NCI-H510A (cell line): ENCODE measurements at places on chromosomes 12 and 14.
A peak's percentile ranks its signal among the peaks of the same experiment; 100 is the strongest.

GRCh38 chr14:58119381-58119780 is 32.6 kb downstream of the ARMH4 start:
- DNase-seq = no peak

- DNase-seq = peak; percentile 10
These were observed 165.8 kb downstream of the CALM1 start for GRCh38 chr14:90562652-90563051.

GRCh38 chr12:19778797-19779196 is 339.5 kb downstream of the AEBP2 start:
- DNase-seq = no peak

DNA sequence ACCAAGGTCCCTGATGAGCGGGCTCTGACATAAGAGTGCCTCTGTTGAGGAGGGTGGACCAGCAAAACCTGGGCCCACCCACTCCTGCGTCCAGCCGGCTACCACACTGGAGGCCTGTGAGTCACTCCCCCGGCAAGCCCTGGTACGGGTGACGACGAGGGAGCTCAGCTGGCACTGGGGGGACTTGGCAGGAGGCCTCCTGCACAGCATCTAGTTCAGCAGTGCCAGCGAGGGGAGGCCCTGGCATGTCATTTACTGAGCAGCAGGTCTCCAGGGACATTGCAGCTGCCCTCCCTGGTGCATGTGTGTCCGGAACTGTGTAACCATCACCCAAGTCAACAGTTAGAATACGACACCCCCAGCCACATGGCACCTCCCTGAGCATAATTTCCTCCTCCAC is 24.4 kb downstream of the CD9 start:
- DNase-seq = no peak

DNA sequence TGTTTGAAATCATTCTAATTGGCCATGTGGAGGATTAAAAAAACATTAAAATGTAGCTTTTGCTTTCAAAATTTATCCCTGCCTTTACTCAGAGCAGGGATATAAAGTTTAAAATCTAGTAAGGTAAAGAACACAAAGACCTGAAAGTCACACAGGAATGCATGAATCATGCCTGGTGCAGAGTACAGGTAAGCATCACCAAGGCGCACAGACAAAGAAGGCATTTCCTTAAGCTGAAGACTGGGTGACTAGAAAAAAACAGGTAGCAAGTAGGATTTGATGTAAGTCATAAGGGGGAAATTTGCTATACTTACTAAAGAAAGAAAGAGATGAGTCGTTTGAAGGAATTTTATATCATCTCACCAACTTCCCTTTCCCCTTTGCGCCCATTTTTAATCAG is 405.6 kb downstream of the GXYLT1 start:
- no peak for DNase-seq

DNA sequence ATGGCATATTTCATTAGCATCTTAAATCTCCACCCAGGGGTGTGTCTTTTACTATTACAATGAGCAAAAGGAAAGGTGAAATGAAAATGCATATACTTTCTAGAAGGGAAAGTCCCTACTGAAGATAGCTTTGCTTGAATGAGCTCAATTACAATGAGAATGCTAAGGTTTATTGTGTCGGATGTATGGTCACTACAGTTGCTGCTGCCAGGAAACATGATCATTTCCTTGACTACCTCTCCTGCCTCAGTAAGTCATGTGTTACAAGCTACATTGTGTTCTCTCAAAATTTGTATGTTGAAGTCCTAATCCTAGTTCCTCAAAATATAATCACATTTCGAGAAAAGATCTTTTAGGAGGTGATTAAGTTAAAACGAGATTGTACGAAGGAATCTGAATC is 322.2 kb downstream of the MDGA2 start:
- DNase-seq = no peak

DNA sequence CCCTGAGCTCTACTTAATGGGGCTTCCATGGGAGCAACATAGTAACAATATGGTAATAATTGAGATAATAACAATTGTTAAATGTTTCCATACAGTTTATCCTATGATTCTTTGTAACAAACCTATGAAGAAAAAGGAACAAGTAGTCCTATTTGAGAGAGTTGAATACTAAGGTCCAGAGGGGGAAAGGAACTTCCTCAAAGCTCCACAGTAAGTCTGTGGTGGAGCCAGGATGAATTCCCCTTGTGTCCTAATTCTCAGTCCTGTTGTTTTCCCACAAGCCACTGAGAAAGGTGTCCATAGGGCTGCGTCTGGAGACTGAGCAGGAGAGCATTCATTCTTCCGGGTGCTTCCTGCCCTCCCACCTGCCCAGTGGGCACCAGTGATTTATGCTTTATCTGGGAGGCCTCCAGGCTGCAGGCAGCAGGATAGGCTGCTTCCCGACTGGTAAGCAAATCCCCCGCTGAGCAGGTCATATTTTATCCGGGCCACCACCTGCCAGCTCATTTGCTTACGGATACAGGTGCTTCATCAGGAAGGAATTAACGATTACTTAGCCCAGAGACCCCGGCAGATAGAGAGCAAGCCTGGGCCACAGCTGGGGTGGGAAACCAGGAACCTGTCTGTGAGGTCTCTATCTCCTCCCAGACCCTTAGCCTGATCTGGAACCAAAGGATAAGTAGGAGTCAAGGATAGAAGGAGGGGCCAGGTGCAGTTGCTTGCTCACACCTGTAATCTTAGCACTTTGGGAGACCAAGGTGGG is 33.9 kb upstream of the FAM222A start:
- DNase-seq = peak; percentile 89

DNA sequence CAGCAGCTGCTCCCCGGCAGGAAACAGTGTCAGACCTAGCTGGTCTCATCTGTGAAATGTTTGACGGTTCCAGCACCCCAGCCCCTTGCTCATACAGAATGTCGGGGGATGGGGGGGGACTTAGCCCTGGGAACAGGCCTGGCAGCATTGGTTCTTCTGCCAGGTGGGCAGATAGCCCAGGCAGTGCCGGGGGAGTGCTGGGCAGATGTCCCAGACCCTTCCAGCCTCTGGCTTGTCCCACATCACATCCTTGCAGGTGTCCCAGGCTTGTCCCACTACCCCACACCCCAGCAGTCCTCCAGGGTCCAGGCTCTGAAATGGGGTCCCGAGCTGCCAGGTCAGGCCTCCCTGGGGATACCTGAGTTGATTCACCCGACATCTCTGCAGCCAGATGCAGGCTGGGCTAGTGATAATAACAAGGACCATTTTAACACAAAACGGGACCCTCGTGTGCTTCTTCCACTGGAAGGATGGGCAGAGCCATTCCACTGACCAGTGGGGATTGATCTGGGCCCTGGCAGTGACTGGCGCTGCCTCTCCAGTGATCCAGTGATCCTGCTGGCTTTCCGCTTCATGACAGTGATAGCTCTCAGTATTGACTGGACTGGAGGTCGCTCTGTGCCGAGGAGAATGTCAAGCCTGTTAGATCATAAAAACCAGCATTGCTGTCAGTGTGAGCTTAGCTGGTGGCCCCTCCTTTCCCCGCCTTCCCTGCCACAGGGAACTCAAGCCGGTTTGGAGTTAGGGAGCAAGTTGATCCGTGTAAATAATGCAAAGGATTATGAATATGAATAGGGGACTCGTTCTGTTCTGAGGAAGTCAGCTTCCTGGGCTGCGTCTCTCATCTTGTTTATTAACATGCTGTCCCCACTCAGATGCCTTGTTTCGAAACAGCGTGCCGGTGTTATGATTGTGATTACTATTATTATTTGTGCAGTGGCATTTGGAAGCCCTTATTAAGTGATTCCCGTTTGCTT is 180.6 kb downstream of the AACS start:
- DNase-seq = no peak

DNA sequence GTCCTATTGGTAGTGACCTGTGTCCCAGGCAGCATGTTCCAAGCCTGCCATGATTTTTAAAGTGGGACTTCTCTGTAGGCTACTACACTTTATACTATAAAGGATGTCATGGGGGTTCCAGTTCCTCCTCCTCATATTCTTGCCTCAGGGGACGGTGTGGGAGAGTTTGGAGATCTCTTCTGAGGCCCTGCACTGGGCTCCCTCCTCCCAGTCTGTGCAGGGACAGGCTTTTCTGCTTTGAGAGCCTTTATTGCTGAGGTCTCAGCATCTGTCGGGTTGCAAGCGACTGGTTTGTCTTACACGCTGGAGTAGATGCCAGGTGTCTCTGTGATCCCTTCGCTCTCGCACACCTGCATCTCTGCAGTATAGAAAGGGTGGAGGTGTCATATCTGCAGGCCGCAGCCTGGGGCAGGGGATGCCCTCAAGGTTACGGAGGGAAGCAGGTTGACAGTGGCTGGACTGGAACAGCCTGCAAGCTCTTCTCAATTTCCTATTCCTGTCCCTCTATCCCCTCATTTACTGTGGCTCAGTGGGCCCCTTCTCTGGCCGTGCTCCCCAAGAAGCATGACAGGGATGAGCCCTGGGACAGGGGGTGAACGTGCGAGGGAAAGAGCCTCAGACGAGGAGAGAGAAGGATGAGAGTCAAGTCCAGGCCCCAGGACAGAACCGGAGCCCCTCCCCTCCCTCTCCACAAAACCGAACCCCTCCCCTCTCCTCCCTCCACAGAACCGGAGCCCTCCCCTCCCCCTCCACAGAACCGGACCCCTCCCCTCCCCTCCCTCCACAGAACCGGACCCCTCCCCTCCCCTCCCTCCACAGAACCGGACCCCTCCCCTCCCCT is 51.3 kb downstream of the SLC6A12 start:
- peak; percentile 75 for DNase-seq

DNA sequence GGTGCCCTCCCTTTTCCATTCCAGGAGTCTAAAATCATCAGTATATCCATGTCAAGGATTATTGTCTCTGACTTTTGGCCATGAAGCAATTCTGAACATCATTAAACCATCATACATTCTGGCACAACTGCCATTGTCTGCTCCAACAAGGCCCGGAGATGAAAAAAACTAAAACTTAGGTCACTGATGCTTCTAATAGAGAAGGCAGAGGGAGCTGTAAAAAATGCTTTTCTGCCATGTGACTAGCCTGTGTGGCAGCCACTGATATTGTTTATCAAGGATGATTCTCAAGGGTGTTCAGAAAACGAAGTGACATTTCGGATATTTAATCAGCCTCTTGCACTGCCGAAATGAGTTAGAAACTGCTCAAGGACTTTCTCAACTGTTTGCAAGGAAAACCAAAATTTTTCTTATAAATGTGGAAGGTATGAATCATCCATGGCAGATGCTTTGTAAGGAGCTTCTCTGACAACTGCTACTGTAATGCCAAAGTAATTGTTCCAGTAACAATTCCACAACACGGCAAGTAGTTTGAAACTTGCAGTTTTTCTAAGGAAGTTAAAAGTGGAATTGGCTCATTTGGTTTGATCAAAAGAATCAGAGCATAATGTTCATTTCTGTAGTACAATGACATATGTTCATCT is 1076.5 kb upstream of the FLRT2 start:
- no peak for DNase-seq

GRCh38 chr12:94239332-94239993 is 91.1 kb downstream of the PLXNC1 start:
- no peak for DNase-seq

DNA sequence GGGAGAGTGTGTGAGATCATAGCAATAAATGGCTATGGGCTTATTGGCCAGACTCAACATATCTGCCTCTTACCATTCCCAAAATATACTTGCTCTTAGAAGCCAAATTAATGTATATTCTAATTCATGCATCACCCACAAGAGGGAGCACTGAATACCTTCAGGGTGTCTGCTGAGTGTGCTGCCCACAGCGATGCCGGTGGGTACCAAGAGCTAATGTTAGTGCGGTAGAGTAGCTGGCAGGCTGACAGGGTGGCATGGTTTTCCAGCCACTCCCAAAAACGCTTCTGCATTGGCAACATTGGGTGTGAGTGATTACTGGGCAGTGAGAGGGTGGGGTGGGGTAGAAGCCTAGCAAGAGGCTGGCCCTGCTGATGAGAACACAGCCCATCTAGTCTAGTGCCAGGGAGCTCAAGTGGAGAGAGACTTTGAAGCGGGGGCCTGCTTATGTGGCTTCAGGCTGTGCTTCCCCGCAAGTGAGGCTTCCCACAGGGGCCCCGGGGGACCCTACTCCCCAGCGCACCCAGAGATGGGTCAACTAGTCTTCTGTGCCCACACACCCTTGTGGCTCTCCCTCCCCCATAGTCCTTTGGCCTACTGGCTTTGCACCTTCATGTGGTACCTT is 9.2 kb upstream of the PLEKHD1 start:
- peak; percentile 6 for DNase-seq

DNA sequence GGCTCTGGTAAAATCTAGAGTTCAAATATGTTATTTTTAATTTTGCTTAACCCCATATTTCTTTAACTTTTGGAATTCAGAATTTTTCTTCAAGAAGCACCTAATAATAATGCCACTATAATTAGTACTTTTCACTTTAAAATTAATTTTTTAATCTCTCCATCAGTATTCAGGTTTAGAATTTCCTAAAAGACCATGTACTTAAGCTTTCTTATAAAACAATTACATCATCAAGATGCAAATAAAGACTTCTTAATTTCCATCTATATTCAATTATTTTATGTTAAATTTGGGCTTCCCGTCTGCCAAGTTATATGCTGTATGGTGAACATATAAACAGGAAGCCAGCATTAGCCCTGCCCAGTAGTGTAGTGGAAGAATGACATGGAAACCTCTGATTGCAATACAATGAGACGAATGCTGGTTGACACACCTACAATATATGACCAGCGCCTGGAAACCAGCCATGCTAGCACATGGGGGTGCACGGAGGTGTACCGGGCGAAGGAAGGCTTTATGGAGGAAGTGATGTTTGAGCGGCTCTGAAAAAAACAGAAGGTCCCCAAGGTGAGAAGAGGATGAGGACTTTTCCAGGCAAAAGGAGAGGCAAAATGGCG is 82.2 kb downstream of the LLPH start:
- DNase-seq = no peak

GRCh38 chr12:53523131-53523530 is 15.8 kb upstream of the NPFF start:
- no peak for DNase-seq

GRCh38 chr14:22896760-22897159 is 13.7 kb downstream of the REM2 start:
- no peak for DNase-seq
